ENCODE measurements at places on chromosomes 2 and 18. TPM values are rescaled to one million over a fixed set of nuclear protein-coding genes. Genes with fewer than 3 reads are reported as not detected.

MALL gene
- total RNA-seq, result 82.7 TPM

DNA sequence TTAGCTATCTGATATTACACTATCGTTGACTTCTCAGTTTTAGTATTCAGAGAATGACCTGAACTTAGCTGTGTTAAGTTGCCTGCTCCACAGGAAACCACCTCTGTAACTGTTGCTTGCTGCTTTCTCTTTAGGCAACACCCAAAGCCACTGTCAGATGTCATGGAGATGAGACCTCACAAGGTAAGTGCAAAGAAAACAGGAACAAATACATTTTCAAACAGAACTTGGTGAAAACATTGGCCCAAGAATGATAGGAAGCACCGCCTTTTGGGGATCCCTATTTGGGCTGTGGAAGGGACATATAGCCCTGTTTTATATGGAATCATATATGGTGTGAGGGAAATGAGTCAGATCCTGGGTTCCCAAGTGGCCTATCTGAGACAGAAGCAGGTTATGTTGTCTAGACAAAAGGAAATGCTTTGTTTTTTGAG, 143.4 kb downstream of the UBE2E3 start:
- no peak overlapping the region for H3K4me3 ChIP-seq
- H3K27ac ChIP-seq, result peak overlapping the region; percentile 47
- H3K36me3 ChIP-seq, result no peaks in the 10 kb centered on the region
- no peak for DNase-seq

DNA sequence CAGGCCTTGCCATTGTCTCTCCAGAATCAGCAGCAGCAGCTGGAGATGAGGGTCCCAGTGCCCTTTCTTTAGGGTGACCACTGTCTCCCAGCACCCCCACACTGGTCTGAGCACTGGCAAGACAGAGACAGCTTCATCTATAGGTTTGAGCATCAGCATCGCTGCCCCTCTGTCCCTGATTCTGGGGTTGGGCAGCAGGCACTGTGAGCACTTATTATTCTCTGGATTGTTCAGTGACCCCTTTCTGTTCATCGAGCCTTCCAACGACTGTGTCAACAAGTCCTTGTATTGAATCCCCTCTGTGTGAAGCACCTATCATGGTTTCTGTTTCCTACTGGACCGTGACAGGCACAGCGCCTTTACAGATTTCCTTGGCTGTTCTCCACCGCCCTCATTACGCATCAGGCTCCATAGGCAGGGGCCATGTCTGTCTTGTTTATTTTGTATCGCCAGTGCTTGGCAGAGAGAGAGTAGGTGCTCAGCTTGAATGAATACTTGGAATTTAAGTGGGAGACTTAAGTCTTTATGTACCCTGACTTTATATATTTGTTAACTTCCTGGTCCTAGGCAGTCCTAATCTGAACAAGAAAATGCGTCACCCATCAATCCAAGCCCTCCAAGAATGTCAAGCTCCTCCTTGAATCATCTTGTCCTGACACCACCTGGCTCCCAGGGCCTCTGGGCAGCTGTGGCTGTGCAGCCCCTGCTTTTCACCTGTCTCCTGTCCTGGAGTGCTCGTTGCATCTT, 11.4 kb downstream of the MALL start:
- no peaks in the 10 kb centered on the region for H3K27me3 ChIP-seq
- peak; percentile 59 for DNase-seq

DNA sequence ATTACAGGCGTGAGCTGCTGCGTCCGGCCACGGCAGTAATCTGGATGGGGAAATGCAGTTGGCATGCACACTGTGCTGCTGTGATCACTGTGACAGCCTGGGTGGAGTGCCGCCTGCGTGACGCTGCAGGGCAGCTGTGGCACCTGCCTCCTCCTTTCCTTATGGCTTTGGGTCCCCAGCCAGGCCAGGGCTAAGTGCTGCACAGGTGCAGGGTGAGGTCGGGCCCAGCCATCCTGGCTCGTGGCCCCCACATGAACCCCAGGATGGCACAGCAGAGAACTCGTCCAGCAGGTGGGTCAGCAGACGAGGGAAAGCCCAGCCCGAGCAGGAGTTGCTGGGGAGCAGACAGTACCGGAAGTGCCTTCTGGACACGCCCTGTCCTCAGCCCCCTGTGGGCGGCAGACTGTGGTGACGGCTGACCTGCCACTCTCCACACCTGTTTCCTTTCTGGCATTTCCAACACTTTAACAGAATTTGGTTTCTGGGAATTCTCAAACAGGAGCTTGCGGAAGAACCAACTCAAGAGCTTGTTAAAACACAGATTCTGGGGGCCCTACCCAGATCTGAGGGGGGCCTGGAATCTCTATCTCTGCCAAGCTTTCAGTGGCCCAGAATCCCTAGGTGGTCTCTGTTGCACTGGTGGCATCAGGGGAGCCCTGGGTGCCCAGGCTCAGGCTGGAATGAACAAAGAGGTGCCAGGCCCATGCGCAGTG, 16.9 kb downstream of the HS1BP3 start:
- H3K36me3 ChIP-seq, result peaks cover 40% of the 10 kb centered on the region
- peak overlapping the region; percentile 84 for H3K27ac ChIP-seq
- H3K4me3 ChIP-seq, result no peak overlapping the region

CRYBA2 gene
- not detected for total RNA-seq

PLGLB2 gene
- 1.8 TPM for total RNA-seq

GRCh38 chr2:66364495-66365333, 70.2 kb upstream of the MEIS1 start:
- no peak overlapping the region for H3K27ac ChIP-seq
- H3K27me3 ChIP-seq, result no peaks in the 10 kb centered on the region
- peaks cover 6% of the 10 kb centered on the region for H3K4me1 ChIP-seq
- DNase-seq, result no peak
- no peak overlapping the region for H3K4me3 ChIP-seq

DNA sequence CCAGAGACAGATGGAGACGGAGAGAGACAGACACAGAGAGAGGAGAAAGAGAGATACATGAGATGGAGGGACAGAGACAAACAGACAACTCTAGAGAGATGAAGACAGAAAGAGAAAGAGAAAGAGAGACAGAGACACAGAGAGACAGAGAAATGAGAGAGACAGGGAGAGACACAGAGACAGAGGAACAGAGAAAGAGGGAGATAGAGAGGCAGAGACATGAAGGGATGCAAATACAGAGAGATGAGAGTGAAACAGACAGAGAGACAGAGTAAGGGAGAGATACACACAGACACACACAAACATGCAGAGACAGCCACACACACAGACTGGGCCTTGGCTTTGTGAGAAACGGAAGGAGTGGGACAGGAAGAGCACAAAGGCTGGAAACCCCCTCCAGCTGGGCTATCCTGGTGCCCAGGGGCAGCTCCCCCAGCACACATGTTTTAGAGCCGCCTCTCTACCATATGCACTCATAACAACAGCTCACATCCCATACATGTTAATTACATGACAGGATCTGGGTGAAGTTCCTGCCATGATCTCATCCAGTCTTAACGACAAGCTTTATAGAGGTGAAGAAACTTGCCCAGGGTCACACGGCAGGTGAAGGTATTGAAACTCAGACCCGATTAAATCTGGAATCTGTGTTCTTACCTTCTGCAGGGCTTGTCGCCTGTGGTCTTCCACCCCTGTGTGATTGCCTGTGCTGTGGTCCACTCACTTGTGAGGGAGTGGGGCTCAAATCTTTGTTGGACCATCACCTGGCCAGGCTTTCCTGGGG, 32.4 kb downstream of the IL18R1 start:
- no peak for DNase-seq
- H3K4me3 ChIP-seq, result no peak overlapping the region
- H3K27ac ChIP-seq, result no peak overlapping the region
- H3K4me1 ChIP-seq, result no peaks in the 10 kb centered on the region
- no peaks in the 10 kb centered on the region for H3K27me3 ChIP-seq

GRCh38 chr2:46065152-46065551, 232.1 kb upstream of the EPAS1 start:
- H3K4me3 ChIP-seq, result no peak overlapping the region
- no peaks in the 10 kb centered on the region for H3K27me3 ChIP-seq
- DNase-seq, result no peak

SLC35F5 gene
- total RNA-seq, result 70.4 TPM

SSB gene
- 76.3 TPM for total RNA-seq

ABCA12 gene
- total RNA-seq, result not detected

DNA sequence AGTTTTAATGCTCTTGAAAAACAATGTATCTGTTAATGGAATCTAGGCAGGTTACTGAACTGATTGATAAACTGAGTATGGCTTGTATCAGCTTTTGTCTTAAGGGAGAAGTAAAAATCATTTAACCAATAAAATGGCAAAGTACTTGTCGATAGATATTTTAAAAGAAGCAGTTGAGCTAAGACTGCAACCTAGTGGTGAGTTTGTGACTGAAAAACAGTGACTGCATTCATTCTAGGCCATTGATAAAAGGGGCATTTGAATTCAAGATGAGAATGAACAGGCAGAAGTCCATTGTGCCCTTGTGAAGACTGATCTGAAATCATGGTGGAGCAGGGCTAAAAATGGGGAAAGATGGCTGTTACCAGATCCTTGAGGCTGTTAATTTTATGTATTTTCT, 59.4 kb upstream of the MSTN start:
- H3K27ac ChIP-seq, result no peak overlapping the region
- no peaks in the 10 kb centered on the region for H3K4me1 ChIP-seq
- no peak for DNase-seq
- H3K36me3 ChIP-seq, result no peaks in the 10 kb centered on the region

EML6 gene
- total RNA-seq, result 2.5 TPM

DNA sequence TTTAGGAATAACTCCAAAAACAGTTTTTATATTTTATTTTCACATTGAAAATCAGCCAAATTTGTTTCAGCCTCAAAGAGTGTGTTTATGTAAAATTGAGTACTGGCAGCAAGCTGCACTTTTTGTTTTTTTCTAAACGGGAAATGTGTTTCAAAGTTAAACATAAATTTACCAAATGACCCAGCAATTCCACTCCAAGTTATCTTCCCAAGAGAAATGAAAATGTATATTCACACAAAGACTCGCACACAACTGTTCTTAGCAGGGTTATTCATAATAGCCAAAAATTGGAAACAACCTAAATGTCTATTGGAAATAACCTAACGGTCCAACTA, 9.3 kb downstream of the ALPK2 start:
- H3K4me1 ChIP-seq, result no peaks in the 10 kb centered on the region
- DNase-seq, result no peak
- H3K27ac ChIP-seq, result no peak overlapping the region

DNA sequence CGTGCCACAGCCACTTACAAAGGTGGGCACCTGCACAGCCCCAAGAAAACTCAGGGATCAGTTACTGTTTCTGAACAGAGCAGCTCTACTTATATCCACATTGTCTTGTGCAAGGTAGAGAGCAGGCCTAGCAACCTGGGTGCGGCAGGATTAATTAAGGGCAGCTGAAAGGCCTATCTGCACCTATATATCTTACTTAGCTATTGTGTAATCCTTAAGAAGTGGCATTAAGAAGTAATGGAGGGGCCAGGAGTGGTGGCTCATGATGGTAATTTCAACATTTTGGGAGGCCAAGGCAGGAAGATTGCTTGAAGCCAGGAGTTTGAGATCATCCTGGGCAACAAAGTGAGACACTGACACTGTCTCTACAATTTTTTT, 12.8 kb upstream of the ARL5A start:
- H3K27ac ChIP-seq, result no peak overlapping the region
- H3K36me3 ChIP-seq, result no peaks in the 10 kb centered on the region
- no peak for DNase-seq
- peaks cover 8% of the 10 kb centered on the region for H3K4me1 ChIP-seq
- H3K27me3 ChIP-seq, result no peaks in the 10 kb centered on the region

ORC2 gene
- 28.6 TPM for total RNA-seq

- no peak overlapping the region for H3K4me3 ChIP-seq
- H3K27ac ChIP-seq, result no peak overlapping the region
- DNase-seq, result no peak
- no peaks in the 10 kb centered on the region for H3K27me3 ChIP-seq
- peaks cover 100% of the 10 kb centered on the region for H3K36me3 ChIP-seq
Measured at GRCh38 chr2:10788855-10789254, 23.7 kb downstream of the PDIA6 start.

DNA sequence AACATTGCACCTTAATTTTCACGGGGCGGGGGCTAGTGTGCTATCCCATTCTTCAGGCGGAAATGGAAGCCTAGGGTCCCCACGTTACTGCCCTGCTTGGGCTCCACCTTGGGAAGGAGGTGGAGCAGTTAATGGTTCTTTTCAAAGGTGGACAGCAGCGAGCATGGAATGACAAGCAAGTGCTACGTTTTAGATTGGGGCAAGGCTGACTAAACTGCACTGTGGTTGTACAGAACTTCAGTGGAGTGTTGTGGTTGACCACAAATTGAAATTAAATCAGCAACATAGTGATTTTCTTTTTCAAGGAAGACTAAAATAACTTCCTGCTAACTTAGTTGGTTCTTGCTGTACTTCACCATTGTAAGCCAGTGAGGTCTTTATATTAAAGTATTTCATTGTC, 47.0 kb downstream of the CHRNA1 start:
- H3K27me3 ChIP-seq, result no peaks in the 10 kb centered on the region
- no peak for DNase-seq

DNA sequence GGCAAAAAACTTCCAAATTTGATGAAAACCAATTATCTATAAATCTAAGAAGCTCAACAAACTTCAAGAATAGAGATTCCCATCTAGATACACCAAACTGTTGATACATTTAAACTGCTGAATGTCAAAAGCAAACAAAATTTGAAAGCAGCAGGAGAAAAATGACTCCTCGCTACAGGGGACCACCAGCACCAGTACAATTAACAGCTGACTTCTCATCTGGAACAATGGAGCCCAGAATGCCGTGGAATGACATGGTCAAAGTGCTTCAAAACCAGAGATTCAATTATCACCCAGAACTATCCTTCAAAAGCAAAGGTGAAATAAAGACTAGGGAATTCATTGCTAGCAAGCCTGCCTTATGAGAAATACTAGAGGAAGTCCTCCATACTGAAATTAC, 11.6 kb downstream of the SRSF7 start:
- no peaks in the 10 kb centered on the region for H3K27me3 ChIP-seq
- peaks cover 35% of the 10 kb centered on the region for H3K4me1 ChIP-seq
- H3K36me3 ChIP-seq, result peaks cover 39% of the 10 kb centered on the region
- DNase-seq, result no peak

DNA sequence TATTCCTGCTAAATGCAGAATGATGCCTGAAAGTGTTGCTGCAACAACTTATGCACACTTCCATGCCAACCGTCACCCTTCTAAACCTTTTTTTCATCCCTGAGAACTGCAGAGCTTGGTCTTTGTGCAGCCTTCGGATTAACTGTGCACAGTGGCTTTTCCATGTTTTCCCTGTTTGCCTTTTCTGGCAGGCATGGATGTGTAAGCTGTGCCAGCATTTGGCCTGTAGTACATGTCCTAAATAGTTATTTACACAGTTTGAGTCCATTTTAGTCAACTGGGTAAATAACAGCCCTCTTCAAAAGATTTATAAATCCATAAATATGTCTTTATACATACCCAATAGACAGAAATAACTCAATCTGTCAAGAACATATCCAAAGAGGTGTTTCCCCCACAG, 31.5 kb downstream of the MEIS1 start:
- H3K36me3 ChIP-seq, result no peaks in the 10 kb centered on the region
- H3K4me3 ChIP-seq, result no peak overlapping the region
- H3K27ac ChIP-seq, result peak overlapping the region; percentile 42
- H3K4me1 ChIP-seq, result peaks cover 77% of the 10 kb centered on the region
- H3K27me3 ChIP-seq, result no peaks in the 10 kb centered on the region
- DNase-seq, result no peak

- no peak overlapping the region for H3K4me3 ChIP-seq
- no peaks in the 10 kb centered on the region for H3K27me3 ChIP-seq
- H3K27ac ChIP-seq, result no peak overlapping the region
- DNase-seq, result no peak
- H3K36me3 ChIP-seq, result no peaks in the 10 kb centered on the region
- no peaks in the 10 kb centered on the region for H3K4me1 ChIP-seq
Measured at GRCh38 chr2:77629539-77629938, 107.4 kb upstream of the LRRTM4 start.

Measured in lower lobe of right lung (tissue), 2 donors.